Activated CD8-positive, alpha-beta memory T cell treated with anti-CD3 and anti-CD28 coated beads, Interleukin-2, amount 10 ng/mL, durations not matched to agents 7 days and 5 days (primary cell): ENCODE measurements at places on chromosomes 6 and 20. TPM values are rescaled to one million over a fixed set of nuclear protein-coding genes. Genes with fewer than 3 reads are reported as not detected.

Gene SLPI
- not detected for total RNA-seq

DNA sequence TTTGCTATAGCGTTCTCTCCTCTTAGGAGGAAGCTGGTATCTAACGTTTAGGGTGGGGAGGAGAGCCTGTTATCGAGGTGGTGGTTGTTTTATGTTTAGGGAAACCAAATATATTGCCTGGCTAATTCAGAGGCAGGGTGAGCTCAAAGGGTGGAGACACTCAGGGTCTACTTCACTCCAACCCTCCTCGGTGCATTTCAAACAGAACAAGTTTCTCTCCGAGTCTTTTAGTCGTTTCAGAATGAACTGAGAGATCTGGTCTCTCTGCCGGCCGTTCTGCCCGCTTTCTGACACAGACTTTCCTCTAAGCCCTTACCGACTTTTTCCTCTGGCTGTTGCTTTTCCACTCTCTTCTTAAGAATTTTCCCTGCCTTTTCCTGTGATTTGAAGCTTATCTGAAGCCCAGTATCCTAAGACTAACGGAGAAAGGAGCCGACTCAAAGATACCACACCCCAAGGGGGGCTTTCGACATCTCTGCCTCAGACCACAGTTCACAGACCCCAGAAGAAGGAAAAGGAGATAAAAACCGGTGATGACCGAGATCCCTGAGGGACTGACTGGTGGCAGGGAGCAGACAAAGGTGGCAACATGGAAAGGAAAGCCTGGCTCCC lies 865 bp downstream of the STK38 start:
- no peaks in the 10 kb centered on the region for H3K27me3 ChIP-seq
- H3K4me3 ChIP-seq = peak overlapping the region; percentile 99
- H3K4me1 ChIP-seq = peaks cover 45% of the 10 kb centered on the region
- H3K36me3 ChIP-seq = peaks cover 14% of the 10 kb centered on the region
- H3K27ac ChIP-seq = peak overlapping the region; percentile 93
- peak; percentile 48 for DNase-seq

- no peak for DNase-seq
- no peak overlapping the region for H3K27ac ChIP-seq
- H3K36me3 ChIP-seq = no peaks in the 10 kb centered on the region
- H3K4me1 ChIP-seq = no peaks in the 10 kb centered on the region
Measured at GRCh38 chr6:14889188-14889587, 356.7 kb upstream of the JARID2 start.

GRCh38 chr20:35005463-35005961 lies 49.8 kb downstream of the MYH7B start:
- DNase-seq = no peak
- peaks cover 2% of the 10 kb centered on the region for H3K4me1 ChIP-seq
- H3K36me3 ChIP-seq = peaks cover 20% of the 10 kb centered on the region
- no peak overlapping the region for H3K4me3 ChIP-seq
- no peaks in the 10 kb centered on the region for H3K27me3 ChIP-seq

DNA sequence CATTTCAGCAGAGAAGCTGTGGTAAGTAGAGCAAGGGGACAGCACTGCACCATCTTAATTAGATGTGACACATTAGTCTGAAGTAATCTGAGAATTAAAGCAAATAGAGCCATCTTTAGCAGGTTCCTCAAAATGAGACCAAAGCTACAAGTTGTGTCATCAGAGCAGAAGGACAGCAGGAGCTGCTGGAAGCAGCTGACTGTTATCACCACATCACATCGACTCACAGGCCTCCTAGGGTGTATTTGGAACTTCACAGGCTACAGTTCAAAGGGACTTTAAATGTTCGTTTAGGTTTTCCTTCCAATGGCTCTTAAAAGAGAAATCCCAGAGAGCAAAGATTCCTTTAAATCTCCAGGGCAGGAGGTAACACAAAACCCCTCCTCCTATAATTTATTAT lies 69.5 kb downstream of the LCA5 start:
- H3K4me3 ChIP-seq = no peak overlapping the region
- H3K36me3 ChIP-seq = no peaks in the 10 kb centered on the region
- H3K4me1 ChIP-seq = no peaks in the 10 kb centered on the region
- no peak overlapping the region for H3K27ac ChIP-seq

- H3K27ac ChIP-seq = peak overlapping the region; percentile 97
- peaks cover 76% of the 10 kb centered on the region for H3K4me1 ChIP-seq
- peaks cover 15% of the 10 kb centered on the region for H3K36me3 ChIP-seq
- H3K27me3 ChIP-seq = peaks cover 3% of the 10 kb centered on the region
- no peak overlapping the region for H3K4me3 ChIP-seq
Measured at GRCh38 chr6:90411292-90411781, 114.7 kb upstream of the BACH2 start.

- no peak overlapping the region for H3K27ac ChIP-seq
- no peaks in the 10 kb centered on the region for H3K27me3 ChIP-seq
- H3K36me3 ChIP-seq = peaks cover 32% of the 10 kb centered on the region
- peak; percentile 2 for DNase-seq
- H3K4me1 ChIP-seq = peaks cover 39% of the 10 kb centered on the region
- no peak overlapping the region for H3K4me3 ChIP-seq
Measured at GRCh38 chr6:7119272-7119801, 11.6 kb downstream of the RREB1 start.

- H3K27ac ChIP-seq = no peak overlapping the region
- DNase-seq = peak; percentile 36
- no peak overlapping the region for H3K4me3 ChIP-seq
- H3K36me3 ChIP-seq = no peaks in the 10 kb centered on the region
Measured at GRCh38 chr20:2697768-2698167, 5.2 kb downstream of the EBF4 start.

- H3K36me3 ChIP-seq = peaks cover 23% of the 10 kb centered on the region
- H3K27me3 ChIP-seq = no peaks in the 10 kb centered on the region
- peak; percentile 66 for DNase-seq
- peaks cover 73% of the 10 kb centered on the region for H3K4me1 ChIP-seq
- H3K4me3 ChIP-seq = peak overlapping the region; percentile 64
Measured at GRCh38 chr6:136751522-136751956, 40.7 kb downstream of the MAP3K5 start.
